ENCODE measurements at places on chromosomes 12 and 14.
A peak's percentile ranks its signal among the peaks of the same experiment; 100 is the strongest.

DNA sequence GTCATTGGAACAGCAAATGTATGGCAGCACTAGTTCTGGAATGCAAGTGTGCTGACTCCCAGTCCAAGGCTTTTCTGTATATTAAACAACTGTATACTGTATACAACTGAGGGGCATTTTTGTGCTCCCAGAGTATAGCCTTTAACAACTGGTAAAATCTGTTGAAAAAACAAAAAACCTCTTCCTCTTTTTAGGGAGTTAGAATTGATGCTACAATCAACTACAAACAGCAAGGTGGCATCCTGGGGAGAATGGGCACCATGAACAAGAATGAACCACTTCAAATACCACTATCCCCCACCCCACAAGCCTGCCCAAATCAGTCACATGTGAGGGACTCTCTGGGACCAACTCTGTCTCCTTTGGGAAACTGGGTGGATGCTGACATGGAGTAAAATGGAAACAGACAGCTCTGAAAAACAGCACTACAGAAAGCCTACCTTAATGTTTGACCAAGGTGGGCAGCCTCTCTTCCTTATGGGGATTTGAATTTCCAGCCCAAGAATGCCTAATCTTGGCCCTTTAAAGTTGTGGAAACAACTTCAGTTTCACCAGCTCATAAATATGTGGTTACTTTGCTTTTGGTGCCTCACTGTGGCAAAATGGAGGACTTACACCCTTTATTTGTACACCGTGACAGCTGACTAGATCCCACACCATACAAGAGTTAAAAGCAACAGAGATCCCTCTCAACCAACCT, 7.5 kb downstream of the VTI1B start:
- peak; percentile 44 for DNase-seq

DNA sequence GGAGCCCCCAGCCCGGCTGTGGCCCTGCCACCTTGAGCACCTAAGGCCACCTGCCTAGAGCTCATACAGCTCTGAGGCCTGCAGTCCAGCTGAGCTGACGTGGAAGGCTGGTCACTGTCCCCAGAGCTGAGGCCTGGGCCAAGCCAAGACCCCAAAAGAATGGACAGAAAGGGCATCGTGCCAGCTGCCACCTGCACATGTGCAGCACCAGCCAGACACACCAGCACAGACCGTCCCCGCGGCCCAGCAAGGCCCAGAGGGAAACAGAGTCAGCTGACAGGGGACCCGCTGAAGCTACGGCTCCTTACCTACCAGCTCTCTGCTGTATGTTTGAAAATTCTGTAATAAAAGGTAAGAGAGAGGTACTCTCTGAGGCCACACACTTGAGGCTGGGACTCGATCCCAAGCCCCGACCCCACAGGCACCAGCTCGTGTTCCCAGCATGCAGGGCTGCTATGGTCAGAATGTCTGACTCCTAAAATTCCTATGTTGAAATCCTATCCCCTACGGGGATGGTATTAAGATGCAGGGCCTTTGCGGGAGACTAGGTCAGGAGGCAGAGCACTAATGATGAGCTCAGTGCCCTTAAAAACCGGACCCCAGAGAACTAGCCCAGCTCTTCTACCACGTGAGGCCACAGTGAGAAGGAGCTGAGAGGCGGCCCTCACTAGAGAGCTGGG, 25.4 kb downstream of the BRF1 start:
- DNase-seq, result no peak

DNA sequence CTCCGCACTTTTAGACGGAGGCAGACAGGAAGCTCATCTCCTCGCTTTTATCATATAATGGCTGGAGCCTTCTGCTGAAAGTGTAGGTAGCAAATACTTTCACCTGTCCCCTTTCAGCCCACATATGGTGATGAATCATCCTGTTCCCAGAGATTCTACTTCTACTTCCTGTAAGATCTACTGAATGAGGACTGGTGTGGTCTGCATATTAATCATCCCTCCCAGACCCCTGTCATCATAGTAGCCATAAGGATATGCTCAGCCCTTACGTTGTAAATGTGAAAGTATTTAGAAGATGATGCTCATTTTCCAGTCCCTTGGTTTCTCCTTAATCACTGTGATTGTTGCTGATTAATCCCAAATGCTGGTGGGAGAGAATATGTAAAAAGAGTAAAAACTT, 268.2 kb upstream of the GRIP1 start:
- no peak for DNase-seq

DNA sequence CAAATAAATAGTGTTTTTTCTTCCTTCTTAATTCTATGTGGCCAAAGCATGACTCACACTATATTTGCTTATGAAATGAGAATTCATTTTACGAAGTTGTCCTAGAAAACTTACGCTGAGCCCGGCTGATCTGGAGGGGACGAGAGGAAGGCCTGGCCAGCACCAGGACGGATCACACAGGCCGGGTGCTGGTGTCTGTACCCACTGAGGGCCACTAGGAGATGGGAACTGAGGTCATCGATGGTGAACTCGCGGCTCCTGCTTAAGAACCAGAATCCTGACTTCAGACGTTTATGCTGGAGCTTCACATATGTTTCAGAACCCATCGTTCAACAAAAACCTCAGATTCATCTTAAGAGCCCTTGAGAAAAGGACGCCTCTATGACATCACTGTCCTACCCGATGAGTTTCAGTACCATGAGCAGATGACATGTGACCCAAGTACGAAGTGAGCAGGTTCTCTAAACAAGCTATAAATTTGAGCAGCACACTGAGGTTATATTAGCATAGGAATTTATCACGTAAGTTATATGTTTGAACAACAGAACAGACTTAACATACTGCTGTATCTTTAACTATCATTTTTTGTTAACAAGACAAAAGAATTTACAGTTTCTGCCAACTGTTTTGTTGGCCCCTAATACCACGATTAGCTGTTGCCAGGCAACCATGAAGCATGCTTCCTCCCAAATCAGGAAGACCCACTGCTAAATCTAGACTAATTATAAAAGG, 111.9 kb downstream of the FOXN3 start:
- DNase-seq, result peak; percentile 64

DNA sequence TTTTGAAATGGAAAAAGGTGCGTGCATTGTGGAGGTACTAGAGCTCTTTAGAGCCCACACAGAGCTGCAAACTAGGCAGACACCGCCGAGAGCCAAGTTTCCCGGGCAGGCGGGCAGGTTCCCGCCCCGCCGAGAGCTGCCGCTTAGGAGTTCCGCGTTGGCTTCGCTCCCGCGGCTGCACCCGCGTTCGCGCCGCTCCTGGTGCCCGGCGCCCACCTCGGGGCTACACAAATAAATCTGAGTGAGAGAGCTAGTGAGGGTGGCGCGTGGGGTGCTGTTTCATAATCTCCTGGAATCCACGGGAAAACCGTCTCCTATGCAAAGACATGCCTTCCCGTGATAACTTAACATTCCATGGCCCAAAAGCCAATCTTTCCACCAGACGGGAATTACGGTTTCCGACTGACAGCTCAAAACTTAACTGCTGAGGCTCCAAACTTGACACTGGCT, 645 bp downstream of the KITLG start:
- DNase-seq, result no peak

- DNase-seq, result no peak
Measured at GRCh38 chr12:1533602-1534304, 60.6 kb downstream of the FBXL14 start.

DNA sequence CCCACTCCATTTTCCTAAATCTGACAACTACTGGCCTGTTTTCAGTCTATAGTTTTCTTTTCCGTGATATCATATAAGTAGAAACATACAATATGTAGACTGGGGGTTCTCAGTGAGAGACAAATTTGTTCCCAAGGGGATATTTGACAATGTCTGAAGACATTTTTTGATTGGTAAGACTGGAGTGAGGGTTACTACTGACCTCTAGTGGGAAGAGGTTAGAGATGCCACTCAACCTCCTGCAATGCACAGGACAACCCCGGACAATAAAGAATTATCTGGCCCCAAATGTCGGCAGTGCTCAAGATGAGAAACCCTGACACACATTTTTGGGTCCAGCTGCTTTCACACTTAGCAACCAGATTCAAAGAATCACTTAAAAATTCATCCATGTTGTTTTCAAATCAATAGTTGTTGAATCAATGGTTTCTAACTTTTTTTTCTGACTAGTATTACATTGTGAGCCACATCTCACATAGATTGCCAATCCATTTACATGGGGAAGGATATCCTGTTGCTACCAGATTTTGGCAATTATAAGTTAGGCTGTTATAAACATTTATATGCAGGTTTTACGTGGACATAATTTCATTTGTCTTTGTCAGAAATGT, 307.1 kb downstream of the RPL10L start:
- peak; percentile 4 for DNase-seq

GRCh38 chr12:108193917-108194316, 64.8 kb downstream of the WSCD2 start:
- no peak for DNase-seq

GRCh38 chr14:20905676-20906075, 14.5 kb downstream of the RNASE3 start:
- no peak for DNase-seq
